ENCODE measurements at places on chromosomes 3 and 15. TPM values are rescaled to one million over a fixed set of nuclear protein-coding genes. Genes with fewer than 3 reads are reported as not detected.

SH3GL3 gene
- 6.3 TPM for total RNA-seq

RAB11A gene
- total RNA-seq, result 50.1 TPM

SLC6A6 gene
- total RNA-seq, result 5.7 TPM

CFAP92 gene
- total RNA-seq, result 1.6 TPM

UCN2 gene
- total RNA-seq, result not detected

GLDN gene
- total RNA-seq, result 3.7 TPM

TMEM89 gene
- not detected for total RNA-seq

PLSCR5 gene
- not detected for total RNA-seq

SAMD7 gene
- total RNA-seq, result not detected

CELSR3 gene
- total RNA-seq, result under 0.01 TPM

C3orf22 gene
- total RNA-seq, result under 0.01 TPM

TGFBR2 gene
- total RNA-seq, result 44.9 TPM

PLA2G4D gene
- not detected for total RNA-seq

POLR2M gene
- total RNA-seq, result 256 TPM

CHRNA5 gene
- 0.52 TPM for total RNA-seq

COL6A5 gene
- not detected for total RNA-seq

ZMYND10 gene
- 0.52 TPM for total RNA-seq

ST6GAL1 gene
- 16.7 TPM for total RNA-seq

LHFPL4 gene
- total RNA-seq, result not detected

PRR20G gene
- total RNA-seq, result not detected

CCK gene
- total RNA-seq, result 7.8 TPM

LMAN1L gene
- total RNA-seq, result not detected

SAMMSON gene
- total RNA-seq, result under 0.01 TPM

CCR5 gene
- total RNA-seq, result 0.52 TPM

P2RY13 gene
- total RNA-seq, result 2.6 TPM

MOBP gene
- not detected for total RNA-seq

CAMK1 gene
- 23.0 TPM for total RNA-seq
